ENCODE measurements at places on chromosomes 4 and X.

GRCh38 chrX:137031517-137032340 is 2.1 kb downstream of the GPR101 start:
- DNase-seq, result no peak

- no peak for DNase-seq
Measured at GRCh38 chrX:120477453-120477852, 8.4 kb upstream of the LAMP2 start.

DNA sequence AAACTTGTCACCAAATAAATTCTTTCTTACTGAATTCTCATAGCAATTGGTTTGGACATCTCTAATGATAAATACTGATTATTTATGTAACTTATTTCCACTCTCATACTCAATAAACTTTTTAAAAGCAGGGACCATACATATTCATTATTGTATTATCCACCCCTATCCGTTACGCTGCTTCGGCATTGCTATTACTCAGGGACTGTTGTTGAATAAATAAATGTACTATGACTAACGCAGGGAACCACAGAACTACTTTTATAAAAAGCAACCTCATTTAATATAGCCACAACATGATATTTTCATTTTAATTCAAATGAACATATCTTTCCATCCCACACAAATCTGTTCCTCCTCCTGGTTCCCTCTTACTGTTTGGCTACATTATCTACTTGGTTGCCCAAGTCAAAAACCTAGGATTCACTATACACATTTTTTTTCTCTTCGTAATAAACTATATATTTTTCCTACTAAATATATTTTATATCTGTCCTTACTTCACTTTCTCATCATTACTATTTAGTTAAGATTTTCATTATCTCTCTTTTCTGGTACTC is 14.9 kb upstream of the ANKRD50 start:
- no peak for DNase-seq

- no peak for DNase-seq
Measured at GRCh38 chrX:30224536-30224935, 5.9 kb upstream of the MAGEB3 start.

DNA sequence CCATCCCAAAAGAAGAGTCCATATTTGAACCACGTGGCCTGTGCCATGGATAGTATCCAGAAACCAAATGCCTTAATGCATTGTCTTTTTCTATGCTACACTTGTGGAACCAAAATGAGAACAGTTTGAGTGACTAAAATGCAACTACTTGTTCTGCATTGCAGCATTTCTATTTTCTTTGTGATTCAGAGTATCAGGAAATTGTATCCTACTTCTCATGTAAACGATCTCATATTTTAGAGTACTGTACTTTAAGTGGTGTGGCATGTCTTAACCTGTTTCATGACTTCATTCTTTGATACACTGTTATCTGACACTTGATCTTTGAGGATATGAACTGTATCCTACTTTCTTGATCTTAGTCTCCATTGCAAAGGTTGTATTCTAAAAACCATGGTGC is 167.2 kb upstream of the WDR1 start:
- DNase-seq, result no peak

DNA sequence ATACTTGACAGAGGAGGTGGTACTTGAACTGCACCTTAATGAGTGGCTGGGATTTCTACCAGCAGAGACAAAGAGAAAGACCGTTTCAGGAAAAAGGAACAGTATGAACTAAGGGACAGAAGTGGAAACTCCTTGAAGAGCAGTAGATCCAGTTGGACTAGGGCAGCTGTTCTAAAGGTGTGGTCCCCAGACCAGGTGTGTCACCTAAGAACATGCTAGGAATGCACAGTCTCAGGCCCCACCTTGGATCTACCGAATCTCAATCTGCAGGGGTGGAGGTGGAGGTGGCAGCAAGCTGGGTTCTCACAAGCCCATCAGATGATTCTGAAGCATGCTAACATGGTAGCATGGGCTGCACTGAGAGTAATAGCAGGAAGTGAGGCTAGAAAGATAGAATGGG is 22.3 kb downstream of the DAPP1 start:
- no peak for DNase-seq
